ENCODE measurements at places on chromosomes 3 and 15.

DNA sequence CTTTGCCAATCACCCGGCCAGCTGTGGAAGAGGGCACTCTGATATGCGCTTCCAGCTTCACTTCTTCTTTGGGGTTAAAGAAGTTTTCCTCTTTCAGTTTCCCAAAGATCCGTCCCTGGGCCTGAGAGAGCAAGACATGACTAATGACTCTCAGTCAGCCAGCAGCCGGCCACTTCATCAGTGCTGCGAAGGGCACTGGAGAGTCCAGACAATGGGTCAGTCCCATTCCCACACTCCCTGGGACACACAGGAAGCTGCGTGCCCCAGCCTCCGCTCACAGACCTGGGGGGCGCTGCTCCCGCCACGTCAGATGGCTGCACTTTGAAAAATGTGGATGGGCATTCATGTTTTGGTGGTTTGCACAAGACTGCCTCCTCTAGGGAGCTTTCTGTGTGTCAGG, 63.3 kb downstream of the SENP2 start:
- DNase-seq, result no peak

GRCh38 chr3:112005091-112005672, 6.5 kb downstream of the TAGLN3 start:
- DNase-seq, result no peak

DNA sequence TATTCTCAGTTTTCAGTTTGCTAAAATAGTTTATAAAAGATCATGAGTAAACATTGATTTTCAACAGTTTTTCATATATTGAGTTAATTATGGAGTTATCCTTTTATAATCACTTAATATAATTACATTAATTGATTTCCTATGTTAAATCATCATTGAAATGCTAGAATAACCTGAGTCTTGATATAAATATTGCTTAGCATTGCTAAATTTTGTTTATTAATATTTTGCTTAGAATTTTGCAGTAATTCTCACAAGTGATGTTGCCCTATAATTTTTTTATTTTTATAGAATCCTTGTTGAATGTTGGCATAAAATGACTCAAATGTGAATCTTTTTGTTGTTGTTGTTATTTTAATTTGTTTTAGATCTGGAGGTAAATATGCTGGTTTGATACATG, 654.2 kb downstream of the OTOL1 start:
- no peak for DNase-seq

DNA sequence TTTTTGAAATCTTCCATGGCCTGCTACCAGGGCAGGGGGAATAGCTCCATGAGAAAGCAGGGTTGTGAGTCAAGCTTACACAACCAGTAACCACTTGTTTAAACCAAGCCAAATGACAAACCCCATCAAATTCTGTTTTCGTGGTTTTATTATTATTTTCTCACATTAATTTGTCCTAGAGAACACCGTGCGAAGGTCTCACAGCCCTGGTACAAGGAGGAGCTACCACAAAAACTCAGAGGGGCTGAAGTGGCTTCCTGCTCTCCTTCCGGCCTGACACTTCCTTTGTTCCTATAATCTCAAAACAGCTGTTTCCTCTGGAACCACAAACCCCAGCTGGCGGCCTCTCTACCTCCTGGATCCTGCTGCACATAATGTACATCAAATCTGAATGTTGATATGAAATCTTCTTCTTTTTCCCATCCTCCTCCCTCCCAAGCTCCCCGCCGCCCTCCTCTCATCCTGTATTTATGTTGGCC, 375.9 kb downstream of the MCTP2 start:
- DNase-seq, result no peak

DNA sequence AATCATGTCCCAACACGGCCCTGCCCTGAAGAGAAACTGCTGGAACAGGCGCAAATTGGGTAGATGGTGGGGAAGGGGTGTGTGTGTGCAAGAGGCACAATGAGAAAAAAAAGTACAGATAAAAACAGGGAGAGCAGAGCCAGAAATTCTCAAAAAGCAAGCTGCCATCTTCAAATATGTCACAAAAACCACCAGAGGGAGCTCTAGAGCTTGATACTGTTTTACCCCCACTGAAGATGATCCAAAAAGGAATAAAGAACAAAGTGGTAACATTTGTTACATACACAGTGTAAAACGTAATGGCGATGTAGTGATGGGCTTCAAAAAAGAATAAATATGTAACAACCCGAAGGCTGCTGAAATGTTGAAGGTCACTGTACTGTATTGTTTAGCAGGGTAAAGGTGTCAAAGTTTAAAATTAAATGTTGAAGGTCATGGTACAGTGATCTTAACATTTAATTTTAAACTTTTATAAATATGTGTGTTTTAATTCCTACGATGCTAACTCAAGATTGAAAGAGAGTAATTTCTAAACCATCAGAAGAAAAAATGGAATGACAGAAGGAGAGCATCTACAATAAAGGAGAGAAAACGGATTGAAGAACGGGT, 6.0 kb downstream of the SNRPA1 start:
- no peak for DNase-seq

DNA sequence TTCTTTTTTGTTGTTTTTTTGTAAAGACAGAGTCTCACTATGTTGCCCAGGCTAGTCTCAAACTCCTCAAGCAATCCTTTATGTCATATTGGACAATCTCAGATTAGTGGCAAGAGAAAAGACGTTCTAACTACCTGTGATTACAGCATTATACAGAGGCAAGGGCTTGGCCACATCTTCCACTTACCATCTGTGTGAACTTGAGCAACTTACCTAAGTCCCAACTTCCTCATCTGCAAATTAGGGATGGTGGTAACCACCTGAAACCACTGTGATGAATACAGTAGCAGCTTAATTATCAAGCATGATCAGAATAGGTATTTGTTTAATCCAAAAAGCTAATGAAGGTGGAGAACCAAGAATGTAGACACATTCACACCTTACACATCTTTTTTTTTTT, 16.1 kb downstream of the LRRC2 start:
- DNase-seq, result no peak

DNA sequence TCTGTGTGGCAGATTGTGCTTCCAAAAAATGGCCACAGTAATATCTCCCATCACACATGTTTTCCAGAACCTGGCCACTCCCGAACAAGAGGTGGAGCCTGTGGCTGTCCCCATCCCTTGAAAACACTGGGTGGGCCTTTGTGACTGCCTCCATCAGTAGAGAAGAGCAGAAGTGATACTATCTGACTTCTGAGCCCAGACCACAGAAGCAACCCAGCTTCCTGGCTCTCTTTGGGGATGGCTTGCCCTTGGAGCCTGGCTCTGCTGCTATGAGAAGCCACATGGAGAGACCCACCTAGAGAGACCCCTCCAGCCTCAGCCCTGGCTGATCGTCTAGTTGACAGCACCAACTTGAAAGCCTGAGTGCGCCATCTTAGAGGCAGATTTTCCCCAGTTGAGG, 39.8 kb upstream of the CMTM8 start:
- no peak for DNase-seq

DNA sequence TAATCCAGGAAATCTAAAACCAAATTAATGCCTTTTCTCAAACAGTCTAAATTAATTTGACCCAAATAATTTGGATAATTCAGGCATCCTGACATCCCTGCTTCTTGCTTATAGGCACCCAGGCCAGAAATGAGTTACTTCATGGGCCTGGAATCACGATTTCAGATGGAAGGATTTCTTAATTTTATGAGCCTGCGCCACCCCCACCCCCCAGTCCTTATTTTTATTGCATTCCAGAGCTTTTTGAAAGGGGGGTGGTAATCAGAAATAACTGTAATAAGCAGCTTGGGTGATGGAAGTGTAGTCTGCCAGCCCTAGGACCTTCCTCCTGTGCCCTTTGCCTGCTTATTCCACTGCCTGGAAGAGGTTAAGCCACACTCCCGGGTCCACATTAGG, 1.3 kb downstream of the AP2M1 start:
- no peak for DNase-seq

- no peak for DNase-seq
Measured at GRCh38 chr3:59714066-59714465, 664.2 kb upstream of the CFAP20DC start.

DNA sequence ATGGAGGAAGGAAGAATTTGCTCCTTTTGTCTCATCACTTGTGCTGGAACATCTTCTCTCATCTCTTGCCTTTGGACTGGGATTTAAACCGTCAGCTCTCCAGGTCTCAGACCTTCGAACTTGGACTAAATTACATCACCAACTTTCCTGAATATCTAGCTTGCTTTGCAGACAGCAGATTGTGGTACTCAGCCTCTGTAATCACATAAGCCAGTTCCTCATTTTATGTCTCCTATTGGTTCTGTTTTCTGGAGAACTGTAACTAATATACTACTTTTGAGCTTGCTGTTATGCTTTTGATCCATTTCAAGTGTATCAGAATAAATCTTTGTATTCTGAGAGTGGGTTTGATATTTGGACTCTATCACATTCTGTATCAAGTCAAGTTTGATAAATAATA, 164.3 kb upstream of the VEPH1 start:
- DNase-seq, result no peak

- no peak for DNase-seq
Measured at GRCh38 chr3:13011573-13012220, 61.5 kb downstream of the IQSEC1 start.

GRCh38 chr15:89904519-89904918, 8.2 kb downstream of the ARPIN start:
- DNase-seq, result no peak

DNA sequence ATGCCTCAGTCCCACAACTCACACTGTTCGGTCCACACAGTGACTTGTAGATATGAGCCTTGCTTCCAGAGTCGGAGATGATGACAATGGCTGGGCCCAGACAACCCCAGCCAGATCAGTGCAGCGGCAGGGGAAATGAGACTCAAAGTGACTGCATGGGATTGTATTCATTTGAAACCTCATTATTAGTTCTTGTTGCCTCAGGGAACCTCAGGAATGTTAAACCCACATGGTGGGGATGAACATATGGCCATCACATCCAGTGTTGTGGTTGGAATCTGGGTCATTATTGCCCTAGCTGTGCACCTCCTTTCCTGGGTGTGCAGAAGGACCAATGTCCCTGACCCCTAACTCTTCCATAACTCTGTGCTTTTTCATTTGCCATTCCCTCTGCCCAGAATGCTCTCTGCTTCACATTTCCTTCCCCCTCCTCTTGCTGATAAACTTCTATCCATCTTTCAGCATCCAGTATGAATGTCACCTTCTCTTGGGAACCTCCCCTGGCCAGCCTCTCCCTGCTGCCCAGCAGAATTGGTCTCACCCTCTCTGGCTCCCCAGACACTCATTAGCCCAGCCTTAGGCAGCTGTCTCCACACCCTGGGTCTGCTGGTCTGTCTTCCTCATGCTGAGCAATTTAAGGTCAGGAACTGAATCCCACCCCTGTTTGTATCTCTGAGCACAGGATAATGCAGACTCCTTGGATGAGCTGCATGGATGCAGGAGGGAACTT, 67.0 kb upstream of the TNFAIP8L3 start:
- DNase-seq, result no peak

- DNase-seq, result no peak
Measured at GRCh38 chr3:102085431-102086176, 236.3 kb downstream of the NFKBIZ start.

DNA sequence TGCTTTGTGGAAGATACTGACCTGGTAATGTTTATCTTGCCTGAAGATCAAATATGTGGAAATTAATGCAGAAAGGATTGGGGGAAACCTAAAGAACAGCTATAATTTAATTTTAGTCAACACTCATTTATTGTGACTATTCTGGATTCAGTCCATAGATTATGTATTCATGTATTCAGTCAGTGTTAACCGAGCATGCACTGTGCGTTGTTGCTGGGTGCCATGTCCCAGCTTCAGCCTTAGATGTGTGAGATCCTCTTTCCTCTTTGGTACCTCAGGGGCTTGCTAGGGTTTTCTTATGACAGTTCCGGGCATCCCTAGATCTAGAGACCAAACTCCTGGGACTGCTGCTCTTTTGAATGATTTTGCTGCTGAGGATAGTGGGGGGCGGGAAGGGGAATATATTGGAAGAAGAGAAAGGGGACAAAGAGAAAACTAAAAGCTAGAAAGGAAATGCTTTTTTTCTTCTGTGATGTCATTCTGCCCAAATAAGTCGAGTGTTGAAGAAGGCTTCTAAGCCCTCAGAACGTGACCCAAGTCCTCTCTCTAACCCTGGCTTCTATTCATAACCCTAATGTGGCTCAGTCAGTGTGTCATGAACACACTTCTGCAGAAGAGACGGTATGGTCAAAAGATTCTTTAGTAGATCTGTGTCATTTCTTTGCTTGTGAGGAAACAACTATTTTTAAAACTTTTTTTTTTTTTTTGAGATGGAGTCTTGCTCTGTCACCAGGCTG, 33.5 kb downstream of the STARD9 start:
- no peak for DNase-seq

GRCh38 chr15:29805043-29805707, 17.1 kb downstream of the TJP1 start:
- DNase-seq, result no peak

DNA sequence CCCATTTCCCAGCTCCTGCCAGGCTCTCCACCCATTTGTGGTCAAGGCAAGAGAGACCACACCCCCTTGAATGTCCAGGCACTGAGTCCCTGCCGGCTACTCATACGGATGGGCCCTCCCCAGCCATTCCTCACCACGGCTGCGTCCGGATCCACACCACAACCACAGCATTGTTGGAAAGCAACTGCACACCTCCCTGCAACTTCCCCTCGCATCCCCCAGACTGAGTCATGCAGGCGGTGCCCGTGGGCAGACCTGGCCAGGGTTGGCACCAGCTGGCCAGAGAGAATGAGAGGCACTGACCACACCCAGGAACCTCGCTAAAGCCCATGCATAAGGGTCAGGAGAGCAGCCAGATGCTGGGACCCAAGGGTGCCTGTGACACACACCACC, 30.5 kb downstream of the LOXL1 start:
- DNase-seq, result no peak

GRCh38 chr3:88480822-88481221, 331.1 kb downstream of the C3orf38 start:
- DNase-seq, result no peak

DNA sequence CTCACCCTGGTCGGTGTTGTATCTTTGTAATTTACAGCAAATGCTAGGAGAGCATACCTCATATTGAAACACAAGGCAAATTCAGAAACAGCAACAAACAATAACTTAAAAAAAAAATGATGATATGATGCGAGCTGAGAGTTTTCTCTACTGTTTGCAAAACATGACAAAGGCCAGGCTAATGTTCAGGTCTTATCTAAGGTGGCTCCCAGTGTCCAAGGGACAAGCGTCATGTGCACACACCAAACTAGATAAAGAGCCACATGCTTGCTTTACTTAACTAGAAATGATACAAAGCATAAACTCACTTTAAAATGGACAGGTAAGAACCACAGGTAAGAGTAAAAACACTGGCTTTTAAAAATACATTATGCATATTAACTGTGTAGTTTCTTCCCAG, 375.9 kb downstream of the FOXP1 start:
- DNase-seq, result no peak

DNA sequence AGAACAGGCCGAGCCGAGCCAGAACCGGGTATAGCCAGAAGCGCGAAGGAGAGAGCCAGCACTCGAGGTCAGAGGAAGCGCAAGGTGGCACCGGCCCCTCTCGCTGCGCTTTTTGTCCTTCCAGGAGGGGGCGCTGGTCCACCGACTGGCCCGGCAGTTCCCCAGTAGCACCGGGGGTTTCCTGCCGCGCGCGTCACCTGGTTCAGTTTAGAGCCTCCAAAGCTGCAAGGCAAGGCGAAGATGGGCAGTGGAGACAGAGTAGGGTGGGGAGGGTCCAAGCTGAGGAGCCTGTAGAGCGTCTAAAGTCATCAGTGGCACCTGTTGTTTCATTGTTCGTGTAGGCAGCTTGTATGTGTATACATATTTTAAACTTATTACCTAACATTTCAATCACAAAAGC, 7.6 kb upstream of the NR2E3 start:
- DNase-seq, result no peak

Measured in NCI-H187 (cell line).